Prostate gland (tissue), 2 donors: ENCODE measurements at places on chromosomes 2 and 18.
A peak's percentile ranks its signal among the peaks of the same experiment; 100 is the strongest.

- no peak for DNase-seq
These were observed 14.8 kb upstream of the NOTO start for GRCh38 chr2:73187549-73187948.

GRCh38 chr2:60540074-60540473 is 13.4 kb downstream of the BCL11A start:
- peak; percentile 46 for DNase-seq

DNA sequence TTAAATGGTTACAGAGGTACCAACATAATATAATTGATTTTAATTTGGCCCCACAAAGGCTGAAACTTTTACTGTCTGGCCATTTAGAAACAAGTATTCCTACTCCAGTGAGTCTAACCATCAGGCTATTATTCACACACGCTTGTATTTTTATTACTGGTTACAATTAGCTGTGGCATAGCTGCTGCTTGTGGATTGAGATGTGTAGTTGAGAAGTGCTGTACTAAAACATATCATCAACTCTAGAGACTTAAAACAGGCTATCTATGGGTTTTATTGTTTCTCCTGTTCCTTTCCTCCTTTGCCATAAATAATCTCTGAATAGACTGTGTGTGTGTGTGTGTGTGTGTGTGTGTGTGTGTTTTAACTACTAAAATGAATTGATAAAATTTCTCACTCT is 530.2 kb downstream of the CCDC85A start:
- DNase-seq = no peak

- DNase-seq = no peak
These were observed 464.1 kb downstream of the TNS1 start for GRCh38 chr2:217538719-217539118.

DNA sequence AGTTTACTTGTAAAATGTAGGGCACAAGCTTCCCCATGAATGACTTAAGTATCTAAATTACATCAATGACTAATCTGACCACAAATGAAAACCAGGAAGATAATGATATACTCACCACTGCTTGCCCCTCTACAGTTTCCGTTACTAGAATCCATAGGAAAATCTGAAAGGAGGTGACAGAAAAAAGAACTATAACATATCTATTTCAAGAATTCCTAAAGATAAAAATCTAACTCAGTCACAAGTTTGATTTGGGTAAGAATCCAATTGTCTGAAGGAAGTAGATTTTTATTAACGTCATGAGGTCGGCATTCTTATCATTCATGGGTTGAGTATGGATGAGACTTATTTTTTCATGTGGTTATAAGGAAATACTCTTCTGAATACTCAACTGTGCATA is 7.8 kb downstream of the FRZB start:
- DNase-seq = no peak

DNA sequence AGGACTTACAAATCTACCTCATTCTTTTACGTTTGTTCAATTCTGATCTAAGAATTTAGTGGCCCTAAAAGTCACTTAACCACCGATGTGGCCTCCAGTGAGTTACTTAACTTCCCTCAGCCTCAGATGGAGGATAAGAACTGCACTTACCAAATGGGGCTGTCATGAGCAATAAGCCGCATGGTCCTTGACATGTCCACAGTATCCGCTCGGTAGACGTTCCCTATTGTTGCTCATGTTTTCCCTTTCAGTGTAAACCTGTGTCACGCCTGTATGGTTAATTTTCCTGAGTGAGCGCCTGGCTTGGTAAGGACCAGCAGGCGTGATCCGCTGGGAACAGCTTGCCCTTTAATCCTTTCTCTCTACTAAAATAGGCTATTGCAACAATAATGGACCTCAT is 20.3 kb downstream of the SEC11C start:
- DNase-seq = no peak

GRCh38 chr2:23767876-23768621 is 158.9 kb downstream of the ATAD2B start:
- no peak for DNase-seq

GRCh38 chr2:241282555-241282954 is 32.9 kb downstream of the HDLBP start:
- DNase-seq = no peak

- DNase-seq = no peak
These were observed 529.7 kb downstream of the FBXO15 start for GRCh38 chr18:73617981-73618380.

- DNase-seq = no peak
These were observed 36.9 kb upstream of the KLF7 start for GRCh38 chr2:207202645-207203044.

- DNase-seq = peak; percentile 26
These were observed 39.9 kb downstream of the STK17B start for GRCh38 chr2:196131384-196131937.

- DNase-seq = no peak
These were observed 144.4 kb upstream of the FBXO11 start for GRCh38 chr2:48050711-48051110.

- DNase-seq = no peak
These were observed 768.9 kb downstream of the SLC4A3 start for GRCh38 chr2:220396287-220396686.

- no peak for DNase-seq
These were observed 75.8 kb downstream of the ARHGEF4 start for GRCh38 chr2:130912471-130912870.

DNA sequence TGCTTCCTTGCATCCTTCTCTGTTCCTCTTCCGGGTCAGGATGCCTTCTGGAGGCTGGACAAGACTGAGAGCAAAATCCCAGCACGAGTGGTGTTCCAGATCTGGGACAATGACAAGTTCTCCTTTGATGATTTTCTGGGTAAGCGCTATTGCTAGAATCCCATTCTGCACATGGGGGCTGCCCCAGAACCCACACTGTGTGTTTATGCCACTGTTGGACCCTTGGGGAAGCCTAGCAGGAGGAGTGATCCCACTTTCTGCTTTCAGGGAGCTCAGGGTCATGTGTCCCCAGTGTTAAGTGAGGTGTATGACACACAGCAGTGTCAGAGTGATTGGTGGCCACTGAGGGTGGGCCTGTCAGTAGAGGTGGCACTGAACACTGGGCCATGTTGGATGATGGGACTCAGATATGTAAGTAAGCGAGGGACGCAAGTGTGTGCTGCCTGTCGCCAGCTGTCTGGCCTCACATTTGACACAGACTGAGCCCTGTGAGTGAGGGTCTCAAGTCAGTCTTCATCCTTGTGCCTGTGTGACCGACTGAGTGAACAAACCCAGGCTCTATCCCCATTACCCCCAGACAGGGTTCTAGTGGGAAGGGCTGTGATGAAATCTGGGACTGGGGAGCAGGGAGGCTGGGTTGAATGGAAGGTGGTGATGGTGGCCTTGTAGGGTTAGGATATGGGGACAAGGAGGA is 220.9 kb downstream of the DYSF start:
- DNase-seq = no peak

DNA sequence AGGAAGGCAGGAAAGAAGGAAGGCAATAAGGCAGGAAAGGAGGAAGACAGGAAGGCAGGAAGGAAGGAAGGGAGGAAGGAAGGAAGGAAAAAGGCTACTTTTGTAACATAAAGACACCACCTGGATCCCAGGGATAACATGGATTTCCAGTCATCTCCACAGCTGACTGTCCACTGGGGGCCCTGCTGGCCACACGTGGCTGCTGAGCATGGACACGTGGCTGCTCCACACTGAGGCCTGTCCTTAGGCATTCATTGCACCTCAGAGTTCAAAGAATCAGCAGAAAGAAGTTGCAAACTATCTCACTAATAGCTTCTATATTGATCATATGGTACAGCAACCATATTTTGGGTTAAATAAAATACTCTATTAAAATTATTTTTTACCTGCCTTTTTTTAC is 130.2 kb upstream of the SALL3 start:
- no peak for DNase-seq

- DNase-seq = no peak
These were observed 136.1 kb downstream of the ICOS start for GRCh38 chr2:204072443-204073324.

GRCh38 chr2:161912154-161912553 is 161.9 kb downstream of the DPP4 start:
- DNase-seq = no peak

DNA sequence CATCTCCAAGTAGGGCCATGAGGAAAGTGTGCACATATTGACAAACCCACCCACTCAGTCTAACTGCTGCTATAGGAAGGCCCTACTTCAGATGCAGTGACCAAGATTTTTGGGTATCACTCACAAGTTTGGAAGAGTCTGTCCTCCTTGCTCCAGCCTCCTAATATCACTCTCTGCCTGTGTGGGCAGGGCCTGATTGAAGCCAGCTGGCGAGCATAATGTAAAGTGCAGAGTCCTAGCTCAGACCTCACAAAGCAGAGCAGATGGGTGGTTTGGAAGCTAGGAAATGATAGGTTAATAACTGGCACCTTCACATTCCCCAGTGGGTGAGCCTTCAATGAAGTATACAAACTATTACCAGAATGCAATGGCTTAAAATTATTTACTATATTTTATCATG is 11.2 kb upstream of the SULT1C3 start:
- no peak for DNase-seq

DNA sequence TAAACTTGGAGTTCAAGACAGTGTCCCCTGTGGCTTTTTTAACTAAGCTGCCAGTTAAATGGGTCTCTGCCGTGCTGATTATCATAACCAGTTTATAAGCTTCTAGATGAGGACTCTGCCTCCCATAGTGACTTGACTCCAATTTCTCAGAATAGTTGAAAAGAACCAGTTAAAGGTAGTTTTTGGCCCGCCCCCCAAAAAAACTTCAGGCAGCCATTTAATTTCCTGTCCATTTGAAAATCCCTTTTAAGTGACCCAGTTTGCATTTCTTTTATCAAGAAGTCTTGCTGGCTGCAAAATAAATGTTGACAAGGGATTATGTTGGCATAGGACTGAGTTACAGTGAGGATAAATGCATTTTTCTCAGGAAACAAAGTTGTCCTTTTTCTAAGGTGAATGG is 2.3 kb downstream of the SLC20A1 start:
- no peak for DNase-seq

DNA sequence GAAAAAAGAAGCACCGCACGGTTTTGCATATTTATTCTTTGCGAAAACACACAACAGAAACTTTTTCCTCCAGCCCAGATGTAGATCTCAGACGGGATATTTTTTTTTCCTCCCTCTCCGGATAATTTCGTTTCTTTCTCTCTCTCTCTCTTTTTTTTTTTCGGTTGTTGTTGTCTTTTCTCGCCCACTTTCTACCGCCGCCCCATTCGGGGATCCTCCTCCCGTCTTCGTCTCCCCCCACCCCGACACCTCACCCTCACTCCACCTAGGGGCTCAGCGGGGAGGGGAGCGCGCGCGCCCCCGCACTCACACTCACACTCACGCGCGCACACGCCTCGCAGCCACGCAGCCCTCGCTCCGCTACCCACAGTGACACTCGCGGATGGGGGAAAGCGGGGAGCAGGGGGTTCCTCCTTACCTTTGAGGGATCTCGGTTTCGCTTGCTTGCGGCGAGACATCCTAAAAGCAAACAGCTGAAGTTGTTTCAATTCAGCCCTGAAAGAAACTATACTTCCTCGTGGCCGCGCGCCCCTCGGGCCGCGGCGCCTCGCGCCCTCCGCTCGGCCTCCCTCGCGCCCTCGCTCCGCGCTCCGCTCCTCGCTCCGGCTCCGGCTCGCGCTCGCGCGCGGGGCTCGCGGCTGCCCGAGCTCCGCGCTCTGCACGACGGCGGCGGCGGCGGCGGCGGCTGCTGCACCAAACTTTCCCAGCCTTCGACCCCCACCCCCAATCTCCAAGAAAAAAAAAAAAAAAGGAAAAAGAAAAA is 1.3 kb downstream of the ZNF521 start:
- DNase-seq = no peak

GRCh38 chr2:204437408-204437807 is 107.9 kb upstream of the PARD3B start:
- no peak for DNase-seq

GRCh38 chr2:19987936-19988335 is 2.0 kb downstream of the WDR35 start:
- DNase-seq = no peak

- DNase-seq = no peak
These were observed 242.1 kb upstream of the TNP1 start for GRCh38 chr2:217101972-217102371.

GRCh38 chr2:224561234-224562005 is 23.7 kb downstream of the CUL3 start:
- no peak for DNase-seq

DNA sequence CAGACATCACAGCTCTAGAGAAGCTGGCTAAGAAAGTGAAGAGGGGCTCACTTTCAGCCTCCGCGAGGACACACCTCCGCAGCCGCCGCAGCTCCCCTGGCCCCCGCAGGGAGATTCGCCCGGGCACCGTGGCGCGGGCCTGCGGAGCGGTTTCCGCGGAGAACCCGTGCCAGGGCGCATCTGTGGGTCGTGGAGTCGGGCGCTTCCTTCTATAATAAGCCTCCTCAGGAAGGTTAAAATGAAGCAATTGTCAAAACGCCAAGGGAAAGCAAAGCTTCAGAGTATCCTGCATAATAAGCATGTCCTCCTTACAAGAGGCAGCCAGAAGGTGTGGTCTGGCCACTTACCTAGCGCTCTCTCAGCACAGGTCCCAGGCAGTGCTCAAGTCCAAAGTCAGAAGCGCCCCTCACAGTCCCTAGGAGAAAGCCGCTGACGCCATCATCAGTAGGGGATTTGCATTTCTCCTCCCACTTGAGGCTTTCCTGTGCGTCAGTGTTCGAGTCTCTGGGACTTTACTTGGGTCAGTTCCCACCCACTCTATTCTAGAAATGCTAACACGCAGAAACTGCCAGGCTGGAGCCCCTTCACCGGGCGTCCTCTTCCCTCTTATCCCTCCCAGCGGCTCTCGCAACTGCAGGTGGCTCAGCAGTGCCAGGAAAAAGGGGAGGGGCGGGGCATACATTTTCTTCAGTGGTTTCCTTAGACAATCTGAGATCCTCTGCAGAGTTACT is at the start of gene STAT4:
Gene STAT4, minus strand, starts transcription at position 395 of the 731 bp plus-strand sequence. CDS start 2,791 bp downstream, outside the sequence.
- DNase-seq = peak; percentile 16

- DNase-seq = no peak
These were observed 91.4 kb downstream of the ZNF385B start for GRCh38 chr2:179770029-179770428.

GRCh38 chr2:226223704-226224103 is 575.9 kb downstream of the IRS1 start:
- DNase-seq = no peak

- DNase-seq = no peak
These were observed 31.2 kb downstream of the SMAD2 start for GRCh38 chr18:47899107-47899840.

GRCh38 chr18:44788334-44788733 is 107.6 kb downstream of the SETBP1 start:
- no peak for DNase-seq

DNA sequence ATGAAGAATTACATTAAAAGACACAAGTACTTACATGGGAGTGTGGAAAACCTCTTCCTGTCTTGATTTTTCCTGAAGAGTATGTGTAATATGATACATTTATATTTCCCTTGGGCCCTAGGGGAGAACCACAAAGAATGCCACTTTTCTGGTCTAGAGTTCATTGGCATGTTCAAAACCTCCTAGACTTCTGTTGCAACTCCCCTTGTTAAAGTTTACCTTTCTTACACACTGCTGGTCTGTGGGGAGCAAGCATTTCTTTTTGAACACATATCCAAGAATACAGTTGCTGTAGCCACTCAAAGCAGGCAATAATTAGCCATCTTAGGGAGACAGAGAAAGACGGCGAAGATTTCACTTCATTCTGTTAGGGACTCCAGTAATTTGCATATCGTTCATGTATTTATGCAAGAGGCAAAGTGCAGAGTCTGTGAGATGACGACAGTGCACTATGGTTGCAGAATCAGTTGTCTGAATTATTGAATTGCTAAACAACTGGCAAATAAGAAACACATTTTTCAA is 103.5 kb downstream of the NOL4 start:
- peak; percentile 12 for DNase-seq
